Naive thymus-derived CD4-positive, alpha-beta T cell (primary cell): ENCODE measurements at places on chromosomes 5 and 9.

DNA sequence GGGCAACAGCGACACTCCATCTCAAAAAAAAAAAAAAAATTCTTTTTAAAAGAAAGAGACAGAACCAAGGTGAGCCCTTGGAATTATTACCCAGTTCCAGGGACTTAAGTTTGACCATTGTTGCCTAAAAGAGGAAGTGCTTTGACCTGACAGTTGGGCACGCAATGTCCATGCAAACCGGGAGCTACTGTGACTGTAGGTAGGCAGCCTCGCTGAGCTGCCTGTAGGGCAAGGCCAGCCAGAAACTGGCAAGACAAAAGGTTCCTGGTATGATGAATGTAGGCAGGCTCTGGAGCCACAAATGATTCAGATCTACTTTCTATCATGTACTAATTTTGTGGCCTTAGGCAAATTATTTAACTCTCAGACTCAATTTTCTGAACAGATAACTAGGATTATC, 334.8 kb upstream of the ZNF462 start:
- no peak for DNase-seq
- no peak overlapping the region for H3K27ac ChIP-seq
- H3K4me1 ChIP-seq, result no peaks in the 10 kb centered on the region
- no peaks in the 10 kb centered on the region for H3K27me3 ChIP-seq

- H3K36me3 ChIP-seq, result peaks cover 12% of the 10 kb centered on the region
- H3K27me3 ChIP-seq, result no peaks in the 10 kb centered on the region
- peaks cover 47% of the 10 kb centered on the region for H3K4me1 ChIP-seq
- no peak overlapping the region for H3K4me3 ChIP-seq
- no peak for DNase-seq
These were observed 19.1 kb downstream of the TNFSF8 start for GRCh38 chr9:114911167-114911821.

DNA sequence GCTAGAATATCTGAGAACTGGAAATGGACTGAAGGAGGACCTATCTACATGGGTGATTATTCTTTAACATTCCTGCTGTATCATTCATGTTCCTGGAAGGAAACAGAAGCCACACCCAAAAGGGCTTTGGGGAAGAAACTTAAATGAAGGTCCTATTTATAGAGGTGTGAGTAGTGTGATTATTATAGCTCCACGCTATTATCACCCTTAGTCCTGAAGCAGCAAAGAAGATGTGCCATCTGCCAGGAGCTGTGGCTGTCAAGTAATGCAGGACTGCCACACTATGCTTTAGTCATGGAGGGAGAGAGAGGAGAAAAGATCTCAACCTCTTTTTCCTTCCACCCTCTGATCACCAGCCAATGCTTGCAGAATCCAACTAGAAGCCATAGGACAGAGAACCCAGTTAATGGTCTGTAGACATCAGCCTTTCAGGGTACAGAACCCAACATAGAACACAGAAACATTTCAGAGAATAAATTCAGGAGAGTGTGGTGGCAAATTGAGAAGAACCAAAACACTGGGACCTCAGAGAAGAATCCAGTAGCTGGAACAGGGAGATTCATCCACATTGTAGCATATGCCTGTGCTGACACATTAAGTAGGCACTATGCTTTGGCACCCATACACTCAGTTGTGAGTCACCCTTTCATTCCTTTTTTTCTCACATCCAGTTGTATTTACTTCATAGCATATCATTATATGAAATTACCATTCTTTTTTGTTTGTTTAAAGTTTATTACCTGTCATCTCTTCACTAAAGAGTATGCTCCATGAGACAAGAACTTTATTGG, 21.0 kb upstream of the RNF180 start:
- no peak for DNase-seq
- H3K27ac ChIP-seq, result no peak overlapping the region
- H3K4me3 ChIP-seq, result no peak overlapping the region
- no peaks in the 10 kb centered on the region for H3K4me1 ChIP-seq

DNA sequence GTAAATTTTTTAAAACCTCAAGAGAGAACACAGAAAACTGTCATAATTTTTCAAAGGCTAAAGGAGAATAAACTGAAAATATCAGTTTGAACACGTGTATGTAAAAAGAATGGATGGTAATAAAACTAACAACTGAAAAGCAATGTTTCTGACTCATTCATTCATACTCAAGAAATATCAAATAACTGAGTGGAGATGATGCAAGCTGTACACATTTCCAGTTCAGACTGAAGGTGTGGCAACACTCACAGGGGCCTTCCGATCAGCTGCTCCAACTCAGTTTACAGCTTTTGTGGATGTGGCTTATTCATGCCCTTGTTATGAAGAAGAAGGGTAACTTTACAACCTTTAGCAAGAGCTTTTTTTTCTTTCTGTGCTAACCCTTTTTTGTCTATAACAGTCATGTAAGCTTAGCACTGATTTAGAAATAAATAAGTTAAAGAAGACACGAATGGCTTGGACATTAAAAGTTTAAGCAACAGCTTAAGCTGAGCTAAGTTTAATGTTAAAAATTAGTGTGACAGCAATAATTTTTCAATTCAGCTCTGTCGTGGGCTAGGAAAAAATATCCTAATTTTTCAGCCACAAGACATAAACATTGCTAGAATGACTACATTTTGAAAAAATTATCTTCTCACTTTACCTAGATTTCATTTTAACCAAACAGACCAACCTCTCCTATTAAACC, 453.5 kb downstream of the RAB3C start:
- no peaks in the 10 kb centered on the region for H3K27me3 ChIP-seq
- peak overlapping the region; percentile 51 for H3K4me3 ChIP-seq
- H3K4me1 ChIP-seq, result peaks cover 16% of the 10 kb centered on the region
- H3K36me3 ChIP-seq, result peaks cover 11% of the 10 kb centered on the region

DNA sequence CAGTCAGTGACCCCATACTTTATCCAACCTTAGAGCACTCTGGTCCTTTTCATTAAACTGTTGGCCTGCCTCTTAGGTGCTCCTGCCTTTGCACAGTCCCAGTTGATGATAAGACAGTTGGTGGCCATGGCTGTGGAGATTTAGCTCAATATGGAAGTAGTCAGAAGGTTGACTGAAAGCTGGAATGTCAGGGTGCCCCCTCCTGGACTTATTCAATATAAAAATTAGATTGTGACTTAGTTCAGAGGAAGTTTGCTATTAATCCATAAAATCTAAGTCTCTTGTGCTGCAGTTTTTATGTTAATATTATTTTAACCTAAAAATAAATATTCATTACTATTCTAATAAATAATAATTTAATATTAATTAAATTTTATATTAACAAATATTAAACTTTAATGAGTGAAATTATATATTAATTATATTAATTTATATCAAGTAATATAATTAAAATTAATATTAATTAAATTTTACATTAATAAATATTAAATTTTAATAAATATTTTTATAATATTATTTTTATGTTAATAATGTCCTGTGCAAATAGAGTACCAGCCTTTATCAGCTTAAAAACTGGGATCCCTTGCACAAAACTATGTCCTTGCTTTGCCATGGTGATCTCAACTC, 77.7 kb upstream of the ADAMTSL1 start:
- H3K4me3 ChIP-seq, result no peak overlapping the region
- no peak overlapping the region for H3K27ac ChIP-seq
- no peaks in the 10 kb centered on the region for H3K4me1 ChIP-seq
- H3K27me3 ChIP-seq, result no peaks in the 10 kb centered on the region
- no peak for DNase-seq
- no peaks in the 10 kb centered on the region for H3K36me3 ChIP-seq

DNA sequence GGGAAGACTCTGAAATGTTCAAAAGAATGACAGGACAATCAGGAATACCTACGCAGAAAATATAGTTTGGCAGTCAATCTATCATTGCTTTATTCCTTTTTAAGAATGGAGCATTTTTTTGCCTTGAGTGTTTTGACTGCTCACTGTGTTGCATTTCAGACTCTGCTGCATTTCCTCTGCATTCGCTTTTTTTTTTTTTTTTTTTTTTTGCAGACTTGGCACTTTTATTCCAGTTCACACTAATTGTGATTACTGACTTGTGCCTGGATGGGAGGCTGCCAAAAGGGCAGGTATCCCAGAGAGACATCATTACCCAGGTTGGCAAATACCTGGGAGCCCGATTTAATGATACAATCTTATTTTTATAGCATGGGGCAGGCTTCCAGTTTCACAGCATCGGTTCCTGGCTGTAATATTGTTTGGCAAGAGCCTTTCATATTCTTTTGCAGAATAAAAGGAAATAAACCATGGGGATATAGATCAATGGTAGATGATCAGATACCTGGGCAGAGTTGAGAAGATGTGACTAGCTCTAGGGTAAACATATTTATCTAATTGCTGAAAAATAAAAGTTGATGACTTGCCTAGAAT, 1132.6 kb downstream of the MAT2B start:
- no peak for DNase-seq
- no peaks in the 10 kb centered on the region for H3K36me3 ChIP-seq
- H3K27me3 ChIP-seq, result no peaks in the 10 kb centered on the region
- H3K27ac ChIP-seq, result no peak overlapping the region
- H3K4me3 ChIP-seq, result no peak overlapping the region

GRCh38 chr9:129006328-129007034, 21.6 kb downstream of the SH3GLB2 start:
- H3K27me3 ChIP-seq, result no peaks in the 10 kb centered on the region
- H3K36me3 ChIP-seq, result peaks cover 9% of the 10 kb centered on the region
- no peak overlapping the region for H3K4me3 ChIP-seq

DNA sequence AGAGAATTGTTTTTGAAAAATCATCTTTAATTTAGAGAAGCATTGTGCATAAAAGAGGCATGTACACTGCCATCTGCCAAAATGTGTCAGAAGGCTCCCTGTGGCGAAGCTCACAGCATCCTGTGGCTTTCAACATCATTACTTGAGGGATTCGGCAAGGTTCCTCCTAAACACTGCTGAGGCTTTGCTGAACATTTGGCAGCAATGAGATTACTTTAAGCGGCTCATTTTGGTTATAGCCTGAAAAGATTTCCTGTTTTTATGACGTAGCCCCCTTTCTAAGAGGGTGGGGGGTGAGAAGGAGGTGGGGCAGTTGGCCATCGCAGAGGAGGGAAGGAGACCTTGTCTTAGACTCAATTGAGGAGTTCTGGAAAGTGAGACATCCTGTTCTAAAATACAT, 469.4 kb downstream of the RASEF start:
- DNase-seq, result no peak
- no peaks in the 10 kb centered on the region for H3K4me1 ChIP-seq
- no peak overlapping the region for H3K4me3 ChIP-seq
- no peaks in the 10 kb centered on the region for H3K27me3 ChIP-seq
- H3K27ac ChIP-seq, result no peak overlapping the region

GRCh38 chr5:176831425-176831824, 21.1 kb downstream of the UNC5A start:
- no peak for DNase-seq
- H3K27me3 ChIP-seq, result no peaks in the 10 kb centered on the region
- H3K4me1 ChIP-seq, result no peaks in the 10 kb centered on the region
- no peaks in the 10 kb centered on the region for H3K36me3 ChIP-seq
- H3K4me3 ChIP-seq, result no peak overlapping the region

DNA sequence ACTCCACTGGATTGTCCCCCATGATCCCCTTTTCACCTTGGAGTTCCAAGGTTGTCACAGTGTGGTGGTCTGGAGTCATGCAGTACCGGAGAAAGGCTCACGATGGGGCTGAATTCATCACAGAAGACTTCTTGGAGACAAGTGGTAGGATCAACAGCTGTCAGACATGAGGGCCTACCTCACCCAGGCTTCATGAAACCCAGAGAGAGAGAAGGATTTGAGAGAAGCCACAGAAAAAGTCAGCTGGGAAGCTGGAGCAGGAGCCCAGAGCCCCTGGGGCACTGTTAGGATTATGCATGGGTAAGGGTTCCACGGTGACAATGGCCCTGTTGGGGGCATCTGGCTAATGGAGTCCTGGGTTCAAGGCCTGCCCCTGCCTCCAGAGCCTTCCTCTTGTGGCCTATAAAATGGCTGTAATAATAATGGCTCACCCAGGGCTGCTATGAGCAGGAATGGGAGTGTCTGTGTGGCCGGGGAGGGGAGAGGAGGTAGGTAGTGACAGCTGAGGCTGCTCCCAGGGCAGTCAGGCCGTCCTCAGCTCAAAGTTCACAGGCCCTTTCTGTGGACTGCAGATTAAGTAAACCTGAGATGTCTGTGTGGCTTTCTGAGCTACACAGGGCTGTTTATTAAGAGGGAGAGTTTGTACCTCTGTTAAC, 910 bp downstream of the TRIM14 start:
- peak overlapping the region; percentile 78 for H3K4me3 ChIP-seq
- H3K4me1 ChIP-seq, result peaks cover 34% of the 10 kb centered on the region
- peak overlapping the region; percentile 93 for H3K27ac ChIP-seq
- DNase-seq, result peak; percentile 55

GRCh38 chr5:155700333-155700732, 626.6 kb upstream of the SGCD start:
- H3K36me3 ChIP-seq, result no peaks in the 10 kb centered on the region
- H3K4me3 ChIP-seq, result no peak overlapping the region
- H3K27ac ChIP-seq, result no peak overlapping the region
- no peaks in the 10 kb centered on the region for H3K4me1 ChIP-seq

GRCh38 chr5:120375248-120375647, 88.9 kb upstream of the PRR16 start:
- no peaks in the 10 kb centered on the region for H3K27me3 ChIP-seq
- no peaks in the 10 kb centered on the region for H3K4me1 ChIP-seq
- DNase-seq, result no peak

GRCh38 chr9:18743971-18744370, 270.0 kb downstream of the ADAMTSL1 start:
- DNase-seq, result no peak
- no peak overlapping the region for H3K4me3 ChIP-seq
- no peaks in the 10 kb centered on the region for H3K36me3 ChIP-seq
- H3K27ac ChIP-seq, result no peak overlapping the region

DNA sequence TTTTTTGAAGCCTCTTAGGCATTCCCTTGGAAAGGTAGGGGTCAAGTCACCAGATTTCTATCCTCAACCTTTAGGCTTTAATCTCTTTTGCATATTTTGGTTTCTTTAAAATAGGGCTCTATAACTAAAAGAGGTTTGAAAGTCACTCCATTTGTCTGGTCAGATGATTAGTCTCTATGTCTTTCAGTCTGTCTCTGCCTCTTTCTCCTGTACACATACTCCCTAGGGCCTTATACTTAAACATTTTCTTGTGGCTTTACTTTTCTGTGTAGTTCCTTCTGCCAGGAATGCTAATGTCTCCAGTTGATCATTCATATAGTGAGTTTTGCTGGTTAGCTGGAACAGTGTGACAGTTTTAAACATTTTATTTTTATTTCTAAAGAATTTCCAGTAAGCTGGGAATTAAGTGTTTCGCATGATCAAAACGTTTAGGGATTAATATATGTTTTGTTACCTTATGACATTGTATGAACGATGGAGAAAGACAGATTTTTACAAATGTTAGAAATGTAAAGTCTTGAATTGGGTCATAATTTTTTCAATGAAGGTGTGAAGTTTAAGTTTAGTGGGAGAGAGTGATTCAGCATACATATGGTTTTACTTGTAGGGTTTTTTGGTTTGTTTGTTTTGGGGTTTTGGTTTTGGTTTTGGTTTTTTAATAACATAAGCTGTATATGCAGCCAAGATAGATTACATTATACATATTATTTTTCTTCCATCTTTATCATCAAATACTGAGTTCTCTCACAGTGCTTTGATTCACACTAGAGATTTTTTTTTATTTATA, 90.6 kb downstream of the ZCCHC7 start:
- H3K36me3 ChIP-seq, result no peaks in the 10 kb centered on the region
- H3K27me3 ChIP-seq, result no peaks in the 10 kb centered on the region
- no peak for DNase-seq
- no peak overlapping the region for H3K27ac ChIP-seq
- H3K4me3 ChIP-seq, result no peak overlapping the region
- no peaks in the 10 kb centered on the region for H3K4me1 ChIP-seq
